ENCODE measurements at places on chromosomes 11 and 22. TPM values are rescaled to one million over a fixed set of nuclear protein-coding genes. Genes with fewer than 3 reads are reported as not detected.

GRCh38 chr22:24420977-24421343 lies 6.4 kb upstream of the ADORA2A start:
- DNase-seq, result no peak

CCDC15 gene
- polyA plus RNA-seq, result 2.2 TPM

DNA sequence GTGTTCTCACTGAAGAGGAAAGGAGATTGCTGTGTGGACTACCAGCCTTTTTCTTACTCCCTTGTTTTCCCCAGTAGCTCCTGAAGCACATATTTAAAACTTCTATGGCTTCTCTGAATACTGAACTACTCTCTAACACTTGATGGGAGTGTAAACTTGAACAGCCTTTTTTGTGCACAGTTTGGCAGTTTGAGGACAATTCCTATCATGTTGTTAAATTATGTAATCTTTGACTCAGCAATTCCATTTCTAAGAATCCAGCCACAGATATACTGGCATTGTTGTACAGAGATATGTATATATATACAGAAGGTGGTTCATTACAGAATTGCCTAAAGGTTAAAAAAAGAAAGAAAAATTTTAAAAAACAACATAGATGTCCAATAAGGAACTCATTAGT lies 47.1 kb upstream of the EED start:
- DNase-seq, result no peak

- no peak for DNase-seq
These were observed 1482.7 kb downstream of the TBC1D22A start for GRCh38 chr22:48245196-48245485.

DNA sequence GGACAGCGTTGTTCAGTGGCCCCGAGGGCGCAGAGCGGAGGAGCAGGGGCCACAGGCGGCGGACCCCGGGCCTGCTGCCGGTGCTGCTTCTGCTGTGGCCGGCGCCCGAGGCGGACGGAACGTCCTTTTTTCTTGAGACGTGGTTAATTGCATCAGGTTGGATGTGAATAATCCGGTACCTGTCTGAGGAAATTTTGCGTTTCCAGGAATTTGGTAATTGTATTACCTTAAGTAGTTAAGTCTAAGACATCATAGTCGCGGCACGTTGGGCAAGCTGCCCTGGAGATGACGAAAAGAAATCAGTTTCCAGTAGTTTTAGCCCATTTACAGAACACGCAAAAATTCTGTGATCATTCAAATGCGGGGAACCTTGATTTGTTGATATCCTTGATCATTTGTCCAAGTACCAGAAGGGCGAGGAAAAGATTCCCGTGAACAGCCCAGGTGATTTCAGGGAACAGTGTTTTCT lies 789 bp downstream of the SPECC1L start:
- no peak for DNase-seq

DNA sequence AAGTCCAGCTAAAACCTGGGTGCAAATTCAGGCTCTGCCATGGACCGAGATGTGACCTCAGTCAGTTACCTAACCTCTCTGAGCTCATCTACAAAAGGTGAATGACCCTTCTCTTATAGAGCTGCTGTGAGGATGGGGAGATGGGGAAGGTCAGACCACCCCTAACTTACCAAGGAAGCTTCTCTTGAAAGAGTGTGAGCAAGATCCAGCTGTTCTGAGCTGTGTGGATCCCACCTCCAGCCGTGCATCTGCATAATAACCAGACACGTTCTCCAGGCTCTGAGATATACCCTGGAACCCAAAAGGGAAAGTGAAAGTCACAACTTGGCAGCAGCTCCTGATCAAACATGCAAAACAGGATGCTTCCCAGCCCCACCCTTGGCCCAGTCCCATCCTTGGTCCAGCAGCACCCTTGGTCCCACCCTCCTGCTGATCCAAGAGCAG lies at the start of gene APOL3:
TSS of gene APOL3 (minus strand) at position 257 of the 444 bp plus-strand sequence. CDS start 11,700 bp downstream, outside the sequence.
- peak; percentile 62 for DNase-seq

DNA sequence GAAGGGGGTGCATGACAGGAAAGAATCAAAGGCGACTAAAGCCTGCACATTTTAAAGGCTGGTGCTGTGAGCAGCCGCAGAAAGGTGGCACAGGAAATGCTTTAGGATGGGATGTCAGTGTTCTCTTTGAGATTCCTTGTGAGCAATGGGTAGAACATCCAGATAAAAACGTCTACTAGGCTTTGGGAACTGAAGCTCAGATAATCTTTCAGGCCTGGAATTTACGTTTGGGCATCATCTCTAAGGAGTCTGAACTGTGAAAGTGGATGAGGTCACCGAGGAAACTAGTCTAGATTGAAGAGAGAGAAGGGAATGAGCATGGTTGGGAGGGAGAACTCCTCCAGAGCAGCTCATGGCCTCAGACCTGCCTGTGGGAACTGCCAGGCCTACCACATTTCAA lies 65.7 kb downstream of the FLI1 start:
- no peak for DNase-seq

- DNase-seq, result no peak
These were observed 26.9 kb upstream of the OR6M1 start for GRCh38 chr11:123833095-123833494.

Measured in small intestine (tissue), 16 donors.